ENCODE measurements at places on chromosomes 2 and 18.

- DNase-seq: no peak
Measured at GRCh38 chr2:10405448-10405847, 42.7 kb downstream of the ODC1 start.

- no peak for DNase-seq
Measured at GRCh38 chr18:45253056-45253565, 362.2 kb upstream of the SLC14A2 start.

DNA sequence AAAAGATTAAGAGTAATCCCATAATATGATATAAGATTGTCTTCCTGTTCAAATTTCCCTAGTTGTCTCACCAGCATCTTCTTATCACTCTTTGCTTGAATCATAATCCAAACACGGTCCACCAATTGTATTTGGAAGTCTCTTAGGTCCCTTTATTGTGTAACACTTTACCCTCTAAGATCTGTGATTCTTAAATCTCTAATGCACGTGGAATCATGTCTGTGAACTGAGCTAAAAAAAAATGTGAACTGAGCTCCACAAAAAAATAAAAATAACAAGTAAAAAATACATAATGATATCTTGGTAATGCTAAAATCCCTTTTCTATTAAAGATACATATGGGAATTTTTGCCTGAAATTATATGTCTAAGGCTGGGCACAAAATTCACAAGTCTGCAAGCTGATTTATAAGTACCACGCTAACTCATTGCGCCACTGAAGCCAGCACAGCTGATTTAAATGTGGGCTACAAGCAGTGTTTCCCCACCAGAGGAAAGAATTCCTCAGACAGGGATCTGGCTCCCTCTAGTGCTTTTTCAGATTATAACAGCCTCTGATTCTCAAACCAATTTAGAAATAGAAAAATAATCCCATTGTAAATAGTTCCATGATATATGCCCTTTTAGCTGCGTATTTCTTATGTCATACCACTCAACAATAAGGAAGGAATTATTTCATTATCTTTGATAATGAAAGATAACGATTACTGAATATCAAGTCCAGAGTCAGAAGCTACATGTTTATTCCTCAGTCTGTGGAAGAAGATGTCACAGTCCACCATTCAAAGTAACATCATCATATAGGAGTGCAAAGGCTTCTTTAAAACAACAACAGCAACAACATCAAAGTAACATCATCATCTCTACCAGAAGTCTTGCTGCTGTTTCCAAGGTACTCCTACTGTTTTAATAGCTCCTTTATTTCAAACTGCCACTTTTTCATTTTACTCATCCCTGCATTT lies 22.9 kb downstream of the RBM43 start:
- no peak for DNase-seq

GRCh38 chr2:65813631-65814173 lies 381.3 kb upstream of the SPRED2 start:
- no peak for DNase-seq

- no peak for DNase-seq
Measured at GRCh38 chr2:10917927-10918326, 6.2 kb downstream of the KCNF1 start.

DNA sequence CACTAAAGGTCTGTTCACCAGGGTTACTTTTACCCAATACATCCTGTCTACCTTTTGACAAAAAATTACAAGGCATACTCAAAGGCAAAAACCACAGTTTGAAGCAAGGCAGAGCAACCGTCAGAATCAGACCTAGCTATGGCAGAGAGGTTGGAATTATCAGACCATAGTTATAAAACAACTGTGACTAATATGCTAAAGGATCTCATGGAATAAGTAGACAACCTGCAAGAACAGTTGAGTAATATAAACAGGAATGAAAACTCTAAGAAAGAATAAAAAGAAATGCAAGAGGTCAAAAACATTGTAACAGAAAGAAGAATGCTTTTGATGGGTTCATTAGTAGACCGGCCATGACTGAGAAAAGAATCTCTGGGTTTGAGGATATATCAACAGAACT lies 318.8 kb upstream of the KCNH7 start:
- no peak for DNase-seq

GRCh38 chr2:158810731-158811460 lies 15.8 kb downstream of the DAPL1 start:
- no peak for DNase-seq

GRCh38 chr2:96909611-96910021 lies 39.7 kb upstream of the SEMA4C start:
- DNase-seq: no peak
